KG1 (cell line): ENCODE measurements at places on chromosomes 2 and 18.

DNA sequence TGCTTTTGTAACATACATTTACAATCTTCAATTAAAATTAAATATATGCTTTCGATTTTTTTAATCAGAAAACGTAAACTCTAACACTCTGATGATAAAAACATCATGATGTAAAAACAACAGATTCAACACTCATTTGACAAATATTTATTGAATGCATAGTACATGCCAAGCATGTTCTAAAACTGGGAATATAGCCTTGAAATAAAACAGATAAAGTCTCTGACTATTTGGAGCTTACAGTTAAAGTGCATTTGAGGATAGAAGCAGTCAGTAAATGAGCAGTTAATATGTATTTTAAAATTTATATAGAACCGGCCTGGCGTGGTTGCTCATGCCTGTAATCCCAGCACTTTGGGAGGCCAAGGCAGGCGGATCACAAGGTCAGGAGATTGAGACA, 47.8 kb downstream of the TMX3 start:
- no peak for DNase-seq

GRCh38 chr2:9154061-9154460, 52.6 kb upstream of the ASAP2 start:
- DNase-seq: no peak

DNA sequence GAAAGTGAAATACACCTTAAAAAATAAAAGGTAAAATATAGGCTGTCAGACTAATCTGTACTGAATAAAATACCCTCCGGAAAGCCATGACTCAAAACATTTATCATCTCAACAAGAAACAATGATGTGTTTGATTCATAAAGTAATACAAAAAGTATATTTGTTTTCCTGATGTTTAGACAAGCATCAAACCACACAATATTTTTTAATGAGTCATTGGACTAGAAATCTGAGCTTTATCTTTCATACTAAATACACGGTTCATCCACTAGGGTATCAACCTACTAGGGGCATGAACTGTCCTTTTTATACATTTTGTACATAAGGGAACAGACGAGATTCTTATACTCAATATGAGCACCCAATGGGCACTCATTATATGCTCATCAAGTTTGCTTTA, 31.3 kb downstream of the CD226 start:
- DNase-seq: no peak

DNA sequence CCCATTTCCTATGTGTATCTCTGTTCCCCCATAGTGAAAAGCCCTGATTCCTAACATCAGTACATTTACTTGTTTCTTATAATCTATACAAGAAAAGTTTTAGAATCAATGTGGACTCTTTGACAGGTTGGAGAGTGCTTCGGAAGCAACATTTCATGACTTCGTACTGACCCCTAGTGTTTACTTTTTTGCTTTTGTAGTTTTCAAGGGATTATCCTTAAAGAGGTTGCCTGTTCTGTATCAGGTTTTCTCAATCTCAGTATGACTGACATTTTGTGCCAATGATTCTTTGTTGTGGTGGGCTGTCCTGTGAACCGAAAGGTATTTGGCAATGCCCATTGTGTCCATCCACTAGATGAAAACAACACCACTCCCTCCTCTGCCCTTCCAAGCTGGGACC, 43.3 kb upstream of the SERPINB2 start:
- peak; percentile 9 for DNase-seq

GRCh38 chr18:48408727-48409590, at the start of gene ZBTB7C:
Gene ZBTB7C (minus strand): TSS chr18:48409383.
- DNase-seq: no peak

GRCh38 chr2:139386401-139386800, 606.2 kb upstream of the NXPH2 start:
- no peak for DNase-seq

DNA sequence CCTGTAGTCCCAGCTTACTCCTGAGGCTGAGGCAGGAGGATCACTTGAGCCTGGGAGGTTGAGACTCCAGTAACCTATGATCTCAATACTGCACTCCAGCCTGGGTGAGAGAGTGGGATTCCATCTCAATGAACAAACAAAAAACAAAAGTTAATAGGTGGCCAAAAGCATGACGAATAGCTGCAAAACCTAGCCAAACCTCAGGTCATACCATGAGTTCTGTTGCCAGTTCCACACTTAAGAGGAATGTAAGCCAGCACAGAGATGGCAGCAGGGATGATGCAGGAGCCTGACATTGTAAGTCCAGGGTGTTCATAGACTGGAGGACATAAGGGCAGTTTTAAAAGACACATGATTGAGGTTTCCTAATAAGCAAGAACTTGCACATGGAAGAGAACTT, 55.3 kb upstream of the RMDN2 start:
- no peak for DNase-seq

- no peak for DNase-seq
Observed at GRCh38 chr2:235300368-235301201, 193.3 kb upstream of the AGAP1 start.

DNA sequence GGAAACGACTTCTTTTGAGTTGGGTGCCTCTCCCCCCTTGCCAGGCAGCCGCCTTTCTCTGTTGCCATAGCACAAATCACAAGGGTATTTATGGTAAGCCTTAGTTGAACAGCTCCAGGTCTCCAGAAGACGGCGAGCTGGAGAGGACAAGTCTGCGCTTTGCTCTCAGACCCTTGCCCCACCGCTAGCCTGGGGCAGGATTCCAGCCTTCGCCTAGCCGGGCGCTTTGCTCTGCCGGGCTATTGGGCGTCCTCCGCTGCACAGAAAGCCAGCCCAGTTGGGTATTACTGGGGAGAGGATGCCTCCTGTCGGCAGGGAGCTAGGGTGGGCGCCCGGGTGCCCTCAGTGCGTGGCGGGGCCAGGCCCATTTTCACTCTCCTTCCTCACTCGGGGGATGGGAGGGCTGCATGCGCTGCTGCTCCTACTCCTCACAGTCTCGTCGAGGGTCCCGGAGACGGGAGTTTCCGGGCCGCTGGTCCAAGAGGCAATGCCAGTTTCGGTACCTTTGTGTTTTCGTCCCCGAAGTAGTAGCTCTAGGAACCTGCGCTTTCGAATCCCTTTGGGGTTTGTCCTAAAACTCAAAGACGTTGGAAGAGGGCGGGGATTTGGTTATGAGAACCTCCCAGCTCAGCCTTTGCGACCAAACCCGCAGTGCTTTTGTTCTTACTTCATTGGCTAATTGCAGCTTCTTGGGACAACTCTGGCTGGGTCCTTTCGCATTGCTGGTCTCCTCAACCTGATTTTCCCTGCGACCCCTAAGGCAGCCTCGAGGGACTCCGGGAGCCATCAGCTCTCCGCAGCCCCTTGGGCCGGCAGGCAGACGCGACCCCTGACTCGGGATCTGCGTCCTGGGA, 3.6 kb upstream of the DLX2 start:
- DNase-seq: no peak

GRCh38 chr2:155190342-155190741, 491.8 kb downstream of the KCNJ3 start:
- DNase-seq: no peak

GRCh38 chr2:42029639-42030199, 18.1 kb upstream of the PKDCC start:
- no peak for DNase-seq

- no peak for DNase-seq
Observed at GRCh38 chr2:160289831-160290230, 89.8 kb upstream of the ITGB6 start.

DNA sequence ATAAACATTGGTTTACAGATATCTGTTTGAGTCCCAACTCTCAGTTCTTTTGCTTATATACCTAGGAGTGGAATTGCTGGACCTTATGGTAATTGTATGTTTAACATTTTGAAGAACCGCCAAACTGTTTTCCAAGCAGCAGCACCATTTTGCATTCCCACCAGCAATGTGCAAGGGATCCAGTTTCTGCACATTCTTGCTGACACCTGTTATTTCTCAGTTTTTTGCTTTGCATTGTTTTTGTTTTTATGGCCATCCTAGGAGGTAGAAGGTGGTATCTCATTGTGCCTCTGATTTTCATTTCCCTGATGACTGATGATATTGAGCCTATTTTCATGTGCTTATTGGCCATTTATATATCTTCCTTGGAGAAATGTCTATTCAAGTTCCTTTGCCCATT, 71.2 kb downstream of the MCFD2 start:
- DNase-seq: no peak

GRCh38 chr18:7257426-7257740, 26.5 kb downstream of the LRRC30 start:
- no peak for DNase-seq

- no peak for DNase-seq
Observed at GRCh38 chr2:43759195-43759594, 14.6 kb upstream of the DYNC2LI1 start.

DNA sequence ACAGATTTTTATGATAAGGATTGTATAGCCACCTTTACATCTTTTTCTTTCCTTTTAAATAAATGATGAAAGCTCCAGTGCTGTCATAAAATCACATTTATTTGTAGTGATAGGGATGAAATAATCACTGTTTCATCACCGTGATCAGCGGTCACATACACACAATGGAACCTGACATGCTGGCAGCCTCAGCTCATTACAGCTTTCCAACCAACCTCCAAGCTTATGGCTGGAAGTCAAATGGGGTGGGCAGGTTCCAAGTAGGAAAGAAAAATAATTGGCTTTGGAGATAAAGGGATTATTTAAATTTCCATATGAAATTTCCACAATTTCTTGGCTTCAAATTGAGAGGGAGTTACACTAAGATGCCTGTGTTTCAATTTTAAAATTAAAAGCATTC, 251.3 kb downstream of the PLCL1 start:
- DNase-seq: no peak

GRCh38 chr2:151878655-151879563, 50.7 kb upstream of the ARL5A start:
- DNase-seq: peak; percentile 16

DNA sequence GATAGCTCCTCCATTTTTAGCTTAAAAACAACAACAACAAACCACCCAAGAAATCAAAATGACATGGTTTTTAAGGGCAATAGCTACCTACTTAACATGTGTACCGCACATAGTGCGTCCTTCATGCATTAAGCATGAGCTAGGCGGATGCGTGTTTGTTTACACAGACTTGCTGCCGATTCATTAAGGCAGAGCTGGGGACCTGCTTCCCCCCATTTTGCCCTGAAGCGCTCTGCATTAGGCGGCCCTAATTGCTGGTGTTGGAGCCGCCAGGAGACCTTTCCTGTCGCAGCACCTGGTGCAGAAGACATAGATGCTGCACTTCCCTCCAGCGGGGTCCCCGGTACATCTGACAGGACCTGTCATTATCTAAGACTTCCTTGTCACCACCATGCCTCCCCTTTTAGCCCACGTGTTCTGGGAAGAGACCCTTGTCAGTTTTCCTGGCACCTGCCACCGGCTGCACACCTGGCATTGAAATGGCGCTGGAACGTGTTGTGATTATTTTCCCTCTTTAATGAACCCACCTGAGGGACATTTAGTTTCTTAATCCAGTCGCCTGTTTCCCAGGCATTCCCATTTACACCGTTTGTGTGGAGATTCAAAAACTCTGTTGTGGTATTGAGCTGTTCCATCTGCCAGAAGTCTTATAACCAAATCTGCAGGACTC, 261.1 kb upstream of the RAB12 start:
- DNase-seq: no peak

DNA sequence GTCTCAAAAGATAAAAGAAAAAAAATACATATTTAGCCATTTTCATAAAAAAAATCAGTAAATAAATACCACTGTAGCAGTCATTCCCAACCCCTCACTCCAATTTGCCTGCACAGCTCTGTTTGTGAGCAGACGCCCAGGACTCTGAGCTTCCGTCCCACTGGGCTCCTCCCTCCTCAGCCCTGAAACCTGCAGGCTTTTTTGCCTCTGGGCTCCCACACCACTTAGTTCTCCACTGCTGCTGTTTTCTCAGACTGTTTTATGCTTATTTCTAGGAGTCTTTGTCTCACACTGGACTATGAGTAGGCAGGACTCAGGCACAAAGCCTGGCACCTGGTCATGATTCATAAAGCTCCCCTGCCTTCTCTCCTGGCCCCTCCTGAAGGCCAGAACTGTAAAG, 6.1 kb upstream of the CXCR1 start:
- no peak for DNase-seq

- DNase-seq: no peak
Observed at GRCh38 chr2:119349289-119349688, 17.3 kb downstream of the C2orf76 start.

DNA sequence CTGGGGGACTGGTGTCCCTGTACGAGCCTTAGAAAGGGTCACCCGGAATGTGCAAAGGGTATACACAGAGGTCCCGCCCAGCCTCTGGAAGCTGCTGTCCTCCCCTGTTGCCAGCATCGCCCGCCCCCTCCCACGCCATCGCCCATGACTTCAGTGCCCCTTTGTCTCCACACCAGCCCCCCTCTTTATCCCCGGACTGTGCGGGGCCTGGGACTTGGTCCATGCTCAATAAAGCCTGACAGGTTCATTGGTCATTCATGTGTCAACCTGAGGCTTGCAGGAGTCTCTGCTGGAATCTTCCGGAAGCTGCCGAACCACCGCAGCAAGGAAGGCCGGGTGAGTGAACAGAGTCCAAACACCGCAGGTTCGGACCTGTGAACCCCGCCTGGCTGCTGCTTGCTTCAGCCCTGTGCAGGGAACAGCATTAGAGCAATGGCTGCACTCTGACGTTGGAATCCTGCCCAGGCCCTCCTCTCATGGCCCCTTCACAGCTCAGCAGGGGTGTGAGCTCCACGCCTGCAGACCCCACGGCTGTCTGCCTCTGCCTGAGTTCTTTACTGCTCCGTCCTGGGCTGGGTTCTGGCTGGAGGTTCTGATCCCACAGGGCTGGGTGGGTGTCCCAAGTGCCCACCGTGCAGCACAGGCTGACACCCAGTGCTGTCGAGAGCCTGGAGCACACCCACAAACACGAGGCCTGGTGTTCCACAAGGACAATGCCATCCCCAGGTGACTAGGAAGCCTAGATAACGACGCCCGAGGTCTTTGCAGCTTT, 96.5 kb downstream of the SEPTIN10 start:
- no peak for DNase-seq

GRCh38 chr2:37553411-37554154, 117.9 kb downstream of the CDC42EP3 start:
- no peak for DNase-seq

- peak; percentile 8 for DNase-seq
Observed at GRCh38 chr2:147689220-147689909, 155.5 kb upstream of the ACVR2A start.

GRCh38 chr2:28129955-28130695, 239.6 kb downstream of the BABAM2 start:
- no peak for DNase-seq

DNA sequence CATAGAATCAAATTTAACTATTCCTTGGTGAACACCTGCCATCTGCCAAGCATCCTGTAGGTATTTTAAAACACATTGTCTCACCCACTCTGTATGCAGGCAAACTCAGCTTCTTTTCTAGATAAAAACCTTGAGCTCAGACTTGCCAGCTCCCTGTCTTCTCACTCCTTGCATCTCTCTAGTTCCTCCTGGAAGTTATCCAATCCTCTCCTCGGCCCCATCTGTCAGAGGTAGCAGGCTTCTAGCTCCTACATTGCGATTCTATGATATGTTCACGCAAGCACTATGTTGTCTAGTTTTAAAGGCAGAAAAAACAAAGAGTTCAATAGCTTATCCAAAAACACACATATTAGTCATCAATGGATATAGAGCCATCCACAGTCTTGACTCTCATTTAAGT, 67.0 kb upstream of the APCDD1 start:
- no peak for DNase-seq
